ENCODE measurements at places on chromosomes 6 and 20.

DNA sequence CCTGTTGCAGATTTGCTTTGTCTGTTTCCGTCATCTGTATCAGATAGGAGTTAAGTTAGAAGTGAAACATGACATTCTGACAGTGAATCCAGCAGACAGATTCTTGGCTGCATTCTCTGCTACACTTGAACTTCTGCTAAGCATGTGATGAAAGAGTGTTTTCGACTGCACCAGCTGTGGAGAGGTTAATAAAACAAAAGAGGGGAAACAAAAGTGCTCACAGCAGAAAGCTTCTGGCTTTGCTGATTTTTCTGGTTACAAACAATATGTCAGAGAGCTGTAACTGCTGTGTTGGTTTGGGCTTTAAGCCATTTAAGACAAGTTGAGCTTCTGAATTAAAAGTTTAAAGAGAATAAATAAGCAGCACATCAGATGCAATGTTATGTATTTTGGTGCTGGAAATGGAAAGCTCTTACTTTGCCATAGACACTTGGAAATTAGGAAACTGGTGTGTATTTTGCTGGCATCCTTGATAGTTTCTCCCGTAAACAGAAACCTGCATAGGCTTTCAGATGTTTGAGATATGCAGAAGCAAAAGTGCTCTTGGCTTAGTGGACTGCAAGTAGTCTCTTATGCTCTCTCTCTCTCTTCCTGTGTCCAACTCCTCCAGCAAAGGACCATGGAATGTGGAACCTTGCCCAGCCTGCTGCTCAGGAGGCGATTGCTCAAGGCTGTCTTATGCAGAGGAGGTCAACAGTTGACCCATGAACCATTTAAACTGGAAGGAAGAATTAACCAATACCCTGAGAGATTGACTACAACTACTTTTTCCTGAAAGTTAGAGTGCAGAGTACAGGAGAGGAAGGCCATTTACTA lies 104.9 kb downstream of the RPS12 start:
- peak; percentile 97 for DNase-seq

GRCh38 chr6:140663772-140664171 lies 1289.3 kb upstream of the CITED2 start:
- DNase-seq: no peak

- no peak for DNase-seq
These were observed 19.1 kb downstream of the NFATC2 start for GRCh38 chr20:51523276-51524013.

- DNase-seq: no peak
These were observed 104.2 kb upstream of the DST start for GRCh38 chr6:56746767-56747504.

GRCh38 chr6:3733321-3733925 lies 18.1 kb downstream of the PXDC1 start:
- DNase-seq: no peak

- no peak for DNase-seq
These were observed 18.1 kb downstream of the ELMO2 start for GRCh38 chr20:46388201-46388836.

GRCh38 chr6:136739501-136739900 lies 52.8 kb downstream of the MAP3K5 start:
- no peak for DNase-seq

- DNase-seq: no peak
These were observed 46.1 kb downstream of the POU3F2 start for GRCh38 chr6:98880486-98880885.

DNA sequence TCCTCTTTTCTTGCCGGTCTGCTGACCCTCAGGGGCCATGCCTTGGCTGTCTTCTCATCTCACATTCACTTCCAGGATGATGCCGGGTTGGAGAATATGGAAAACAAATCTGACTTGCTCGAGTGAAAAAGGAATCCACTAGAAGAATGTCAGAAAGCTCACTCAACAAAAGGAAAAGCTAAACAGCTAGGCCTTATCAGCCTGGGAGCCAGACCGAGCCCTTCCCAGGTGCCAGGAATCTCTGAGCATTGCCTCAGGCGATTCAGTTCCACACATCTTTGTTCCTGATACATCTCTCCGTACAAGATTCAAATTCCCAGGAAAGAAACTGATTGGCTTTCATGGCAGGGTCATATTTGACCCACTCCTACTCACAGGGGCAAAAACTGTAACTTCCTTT lies 9.2 kb upstream of the OSER1 start:
- no peak for DNase-seq

- DNase-seq: no peak
These were observed 171.4 kb upstream of the PRSS16 start for GRCh38 chr6:27076116-27076515.

GRCh38 chr6:157879873-157880254 lies 56.8 kb downstream of the SNX9 start:
- DNase-seq: no peak

- no peak for DNase-seq
These were observed 324 bp upstream of the LAMP5 start for GRCh38 chr20:9514072-9514460.

DNA sequence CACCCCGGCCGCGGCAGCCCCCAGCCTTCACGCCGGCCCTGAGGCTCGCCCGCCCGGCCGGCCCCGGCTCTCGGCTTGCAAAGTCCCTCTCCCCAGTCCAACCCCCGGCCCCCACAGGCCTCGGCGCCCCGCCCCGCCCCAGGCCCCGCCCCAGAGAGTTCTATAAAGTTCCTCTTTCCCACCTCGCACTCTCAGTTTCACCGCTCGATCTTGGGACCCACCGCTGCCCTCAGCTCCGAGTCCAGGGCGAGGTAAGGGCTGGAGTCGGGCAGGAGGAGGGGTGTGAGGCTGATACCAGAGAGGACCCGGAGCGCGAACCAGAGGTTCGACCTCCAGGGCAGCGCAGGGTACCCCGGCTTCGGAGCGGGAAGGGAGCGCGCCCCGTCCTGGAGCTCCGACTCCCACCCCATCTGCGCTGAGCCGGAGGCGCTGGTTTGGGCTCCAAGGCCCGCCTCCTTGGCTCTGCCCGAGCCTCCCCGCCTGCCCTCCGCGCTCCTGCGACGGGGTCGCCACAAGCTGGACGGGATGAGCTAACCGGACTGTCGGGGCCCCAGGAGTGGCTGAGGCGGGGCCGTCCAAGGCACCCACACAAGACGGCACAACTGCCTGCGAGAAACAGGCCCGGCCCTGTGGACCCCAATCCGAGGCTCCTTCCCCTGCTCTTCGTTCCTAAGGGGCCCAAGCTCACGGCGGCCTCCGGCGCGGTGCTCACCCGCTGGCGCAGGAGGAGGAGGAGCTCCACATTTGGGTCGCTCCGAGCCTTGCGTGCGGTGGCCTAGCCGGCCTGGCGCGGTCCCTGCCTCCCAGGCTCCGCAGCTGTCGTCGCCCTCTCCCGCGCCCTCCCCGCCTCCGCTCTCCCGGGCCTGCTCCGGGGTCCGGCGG lies at the start of gene IRF4:
Gene IRF4 (plus strand): TSS at position 194 of the 882 bp plus-strand sequence. CDS start 1,401 bp downstream, outside the sequence.
- DNase-seq: no peak

DNA sequence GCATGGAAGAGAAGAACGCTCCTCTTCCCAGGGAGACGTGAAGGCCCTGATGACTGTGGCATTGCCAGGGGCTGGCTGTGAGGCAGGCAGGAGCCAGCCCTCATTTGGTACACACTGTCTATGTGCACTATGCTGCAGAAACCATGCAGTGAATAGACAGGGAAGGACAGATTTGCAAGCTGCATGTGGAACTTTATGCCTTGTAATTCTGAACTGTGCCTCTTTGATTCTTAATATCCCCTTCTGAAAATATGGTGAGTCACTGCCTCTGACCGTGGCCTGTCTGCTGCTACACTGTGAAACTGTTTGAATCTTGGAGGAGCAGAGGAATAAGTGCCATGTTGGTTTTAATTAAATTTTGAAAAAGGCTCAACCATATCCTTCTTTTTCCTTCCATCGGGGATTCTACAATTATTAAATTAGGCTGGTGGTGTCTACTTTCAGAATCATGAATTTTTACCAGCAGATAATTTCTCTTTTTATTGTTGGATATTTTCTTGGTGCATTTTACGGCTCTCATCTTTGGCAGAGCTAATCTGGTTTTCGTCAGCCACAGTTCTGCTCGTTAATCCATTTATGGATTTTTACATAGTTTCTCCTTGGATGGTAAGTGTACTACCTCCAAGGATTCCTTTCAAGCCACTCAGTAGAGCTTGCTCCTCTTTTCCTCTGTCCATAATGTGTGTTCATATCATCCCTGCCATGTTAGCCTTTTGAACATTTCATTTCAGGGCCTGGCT lies 301.0 kb upstream of the SLC35B3 start:
- DNase-seq: no peak

- no peak for DNase-seq
These were observed 126.1 kb downstream of the GMDS start for GRCh38 chr6:2119275-2119674.

DNA sequence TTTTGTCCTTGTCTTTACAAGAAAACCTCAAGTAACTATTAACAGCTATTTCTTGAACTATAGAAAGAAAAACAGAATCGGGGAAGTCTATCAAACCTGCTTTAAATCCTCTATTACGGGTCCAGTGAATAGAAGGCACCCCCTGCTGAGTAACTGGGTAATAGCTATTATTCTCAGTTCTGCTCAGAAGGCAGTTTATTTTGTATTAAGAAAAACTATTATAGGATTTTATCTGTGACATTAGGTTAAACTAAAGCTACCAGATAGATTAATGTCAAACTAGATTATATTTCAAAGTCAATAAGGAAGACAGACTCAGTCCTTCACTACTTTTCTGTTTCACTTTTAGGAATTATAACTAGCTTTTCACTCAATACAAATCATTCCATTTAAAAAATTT lies 93.7 kb downstream of the DST start:
- DNase-seq: peak; percentile 42

DNA sequence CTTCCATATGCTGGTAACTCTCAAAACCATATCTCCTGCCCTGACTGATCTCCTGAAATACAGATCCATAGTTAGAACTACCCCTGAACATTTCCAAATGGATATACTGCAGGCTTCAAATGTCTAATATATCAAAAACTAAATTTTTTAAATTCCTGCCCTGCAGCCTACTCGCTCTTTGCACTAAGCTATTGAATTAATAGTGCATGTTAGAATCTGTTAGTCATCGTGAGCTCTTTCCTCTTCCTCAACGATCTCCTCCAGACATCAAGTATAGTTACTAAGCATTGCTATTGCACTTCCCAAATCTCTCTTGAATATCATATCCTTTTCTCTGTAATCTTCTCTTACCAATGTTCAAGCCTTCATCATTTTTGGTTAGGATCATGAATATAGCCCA lies 26.0 kb upstream of the RSPO3 start:
- no peak for DNase-seq

- DNase-seq: no peak
These were observed 128.5 kb downstream of the BCAS1 start for GRCh38 chr20:53941680-53942471.

DNA sequence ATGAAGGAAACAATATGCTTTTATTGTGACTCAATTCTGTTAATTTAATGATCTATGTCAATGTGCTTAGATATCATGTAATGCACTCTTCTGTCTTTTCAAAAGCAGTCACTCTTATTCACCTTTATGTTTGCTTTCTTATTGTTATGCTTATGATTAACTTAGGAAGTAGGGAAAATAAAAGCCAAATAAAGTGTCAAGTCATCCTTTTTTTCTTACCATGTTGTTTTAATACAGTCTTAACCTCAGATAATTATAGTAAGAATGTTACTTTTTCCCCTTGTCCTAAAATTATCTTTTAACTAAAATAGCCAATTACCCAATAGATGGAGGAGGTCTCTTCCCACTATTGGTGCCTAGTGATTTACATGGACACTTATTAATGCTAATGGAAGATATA lies 72.6 kb downstream of the TFAP2B start:
- no peak for DNase-seq

GRCh38 chr6:84867521-84867920 lies 103.1 kb upstream of the TBX18 start:
- peak; percentile 89 for DNase-seq

- no peak for DNase-seq
These were observed 22.5 kb downstream of the EYA2 start for GRCh38 chr20:46917155-46917554.

DNA sequence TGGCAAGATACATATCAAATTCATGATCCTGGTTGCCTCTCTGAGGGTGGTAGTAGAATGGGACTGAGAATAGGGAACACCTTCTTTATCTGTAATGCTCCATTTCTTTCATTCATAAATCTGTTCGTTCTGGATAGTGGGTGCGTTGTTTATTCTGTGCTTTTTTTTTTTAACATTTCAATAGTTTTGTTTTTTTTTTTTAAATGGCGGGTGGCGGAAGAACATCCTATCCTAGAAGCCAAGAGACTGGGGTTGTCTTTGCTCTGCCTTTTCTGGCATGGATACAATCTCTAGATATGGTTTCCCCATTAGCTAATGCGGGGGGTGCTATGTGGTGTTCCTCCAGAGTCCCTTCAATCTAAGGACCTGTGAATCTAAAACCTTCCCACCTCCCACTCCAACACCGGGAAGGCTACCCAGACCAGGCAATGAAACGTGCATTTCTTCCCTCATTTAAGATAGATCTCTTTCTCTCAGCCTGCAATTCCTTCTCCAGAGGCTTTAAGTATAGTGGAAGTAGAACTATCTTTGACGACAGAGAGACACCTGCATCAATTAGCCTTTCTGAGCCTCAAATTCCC lies 883 bp upstream of the CCDC28A start:
- DNase-seq: peak; percentile 11

DNA sequence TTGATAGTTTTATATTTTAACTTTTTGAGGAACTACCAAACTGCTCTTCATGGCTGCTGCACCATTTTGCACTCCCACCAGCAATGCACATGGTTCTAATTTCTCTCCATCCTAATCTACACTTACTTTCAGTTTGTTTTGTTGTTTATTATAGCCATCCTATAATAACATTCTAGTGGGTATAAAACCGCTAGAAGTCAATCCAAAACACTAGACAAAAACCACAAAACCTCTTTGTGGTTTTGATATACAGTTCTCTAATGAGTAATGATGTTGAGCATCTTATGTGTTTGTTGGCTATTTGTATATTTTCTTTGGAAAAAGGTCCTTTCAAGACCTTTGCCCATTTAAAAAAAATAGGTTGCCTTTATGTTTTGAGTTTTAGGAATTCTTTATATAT lies 5.6 kb downstream of the RPP21 start:
- DNase-seq: no peak

DNA sequence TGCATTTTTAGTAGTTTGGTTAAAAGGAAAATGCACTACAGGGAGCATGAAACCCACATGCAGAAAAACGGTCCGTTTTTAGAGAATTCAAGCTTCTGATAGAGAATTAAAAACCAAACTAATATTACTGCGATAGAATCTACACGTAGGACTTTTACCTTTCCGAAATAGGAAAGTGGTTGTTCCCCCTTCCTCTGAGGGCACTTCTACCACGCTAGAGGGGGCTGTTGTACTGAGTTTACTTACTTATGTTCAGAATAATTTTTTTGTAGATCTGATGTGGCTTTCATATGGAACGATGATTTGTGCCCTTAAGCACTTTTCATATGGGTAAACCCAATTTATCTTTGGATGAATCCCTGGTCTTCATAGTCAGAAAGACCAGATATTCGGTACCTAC lies 264.3 kb upstream of the PLN start:
- peak; percentile 53 for DNase-seq
